ENCODE measurements at places on chromosomes 2 and 18. TPM values are rescaled to one million over a fixed set of nuclear protein-coding genes. Genes with fewer than 3 reads are reported as not detected.

- no peaks in the 10 kb centered on the region for H3K4me1 ChIP-seq
- H3K27ac ChIP-seq: no peak overlapping the region
- H3K27me3 ChIP-seq: no peaks in the 10 kb centered on the region
- no peaks in the 10 kb centered on the region for H3K36me3 ChIP-seq
- no peak for DNase-seq
Measured at GRCh38 chr2:58035352-58035751, 11.3 kb upstream of the VRK2 start.

GRCh38 chr18:13524811-13525210, 201.5 kb downstream of the FAM210A start:
- peaks cover 3% of the 10 kb centered on the region for H3K4me1 ChIP-seq
- H3K36me3 ChIP-seq: no peaks in the 10 kb centered on the region
- H3K27me3 ChIP-seq: no peaks in the 10 kb centered on the region
- no peak overlapping the region for H3K27ac ChIP-seq
- H3K4me3 ChIP-seq: no peak overlapping the region

ACTG2 gene
- 413 TPM for total RNA-seq

DNA sequence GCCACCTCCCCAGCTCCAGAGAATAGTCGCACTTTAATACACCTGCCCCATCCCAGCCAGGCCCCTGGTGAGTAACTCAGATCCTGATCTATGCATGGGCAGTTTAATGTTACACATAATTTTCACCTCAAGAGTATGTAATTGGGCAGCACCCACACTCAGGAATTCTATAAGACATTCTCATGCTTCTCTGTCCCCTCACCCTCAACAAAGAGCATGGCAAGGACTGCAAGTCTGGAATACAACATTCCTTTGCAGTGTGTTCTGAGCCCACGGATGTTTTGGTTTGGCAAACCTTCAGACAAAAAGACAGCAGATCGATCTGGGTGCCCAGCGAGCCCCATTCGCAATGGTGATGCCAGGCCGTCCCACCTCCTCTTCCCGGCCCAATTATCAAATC, 4.9 kb upstream of the SLC14A1 start:
- no peak overlapping the region for H3K27ac ChIP-seq
- H3K36me3 ChIP-seq: no peaks in the 10 kb centered on the region
- DNase-seq: no peak
- H3K27me3 ChIP-seq: no peaks in the 10 kb centered on the region
- no peak overlapping the region for H3K4me3 ChIP-seq

DNA sequence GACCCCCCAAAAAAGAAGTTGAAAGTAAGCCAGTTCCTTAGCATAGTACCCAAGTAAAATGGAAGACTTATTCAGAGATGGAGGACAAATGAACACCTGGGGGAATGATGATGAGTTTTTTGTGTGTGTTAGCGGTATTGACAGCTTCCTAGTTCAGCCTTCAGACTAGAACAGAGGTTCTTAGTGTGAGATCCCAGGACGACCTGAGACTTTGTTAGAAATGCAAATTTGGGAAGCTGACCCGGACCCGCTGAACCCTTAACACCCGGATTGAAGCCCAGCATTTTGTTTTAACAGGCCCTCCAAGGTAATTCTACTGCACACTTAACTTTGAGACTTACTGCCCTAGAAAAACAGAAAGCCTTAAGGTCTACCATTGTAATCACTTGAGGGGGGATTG, 20.3 kb downstream of the SPOPL start:
- H3K27me3 ChIP-seq: no peaks in the 10 kb centered on the region
- no peak overlapping the region for H3K27ac ChIP-seq
- no peaks in the 10 kb centered on the region for H3K36me3 ChIP-seq

- H3K36me3 ChIP-seq: no peaks in the 10 kb centered on the region
- no peak for DNase-seq
- H3K27me3 ChIP-seq: no peaks in the 10 kb centered on the region
Measured at GRCh38 chr2:203030991-203031390, 16.3 kb downstream of the NBEAL1 start.

LYPD1 gene
- not detected for total RNA-seq

SNORC gene
- total RNA-seq: not detected

VIT gene
- total RNA-seq: 56.5 TPM

- peaks cover 43% of the 10 kb centered on the region for H3K4me1 ChIP-seq
- no peaks in the 10 kb centered on the region for H3K36me3 ChIP-seq
- peak within 1 kb of the TSS; percentile 87 for H3K4me3 ChIP-seq
- no peak for DNase-seq
- peak within 1 kb of the TSS; percentile 97 for H3K27ac ChIP-seq
Measured at GRCh38 chr2:37324786-37325624, at the start of gene PRKD3. Gene PRKD3 (minus strand): TSS chr2:37324833. CDS start chr2:37316524, 8,309 bp downstream.

- no peaks in the 10 kb centered on the region for H3K36me3 ChIP-seq
- H3K27me3 ChIP-seq: no peaks in the 10 kb centered on the region
- H3K4me1 ChIP-seq: peaks cover 36% of the 10 kb centered on the region
- no peak for DNase-seq
- peak overlapping the region; percentile 92 for H3K27ac ChIP-seq
- no peak overlapping the region for H3K4me3 ChIP-seq
Measured at GRCh38 chr2:237449193-237449881, 35.4 kb upstream of the COL6A3 start.

DNA sequence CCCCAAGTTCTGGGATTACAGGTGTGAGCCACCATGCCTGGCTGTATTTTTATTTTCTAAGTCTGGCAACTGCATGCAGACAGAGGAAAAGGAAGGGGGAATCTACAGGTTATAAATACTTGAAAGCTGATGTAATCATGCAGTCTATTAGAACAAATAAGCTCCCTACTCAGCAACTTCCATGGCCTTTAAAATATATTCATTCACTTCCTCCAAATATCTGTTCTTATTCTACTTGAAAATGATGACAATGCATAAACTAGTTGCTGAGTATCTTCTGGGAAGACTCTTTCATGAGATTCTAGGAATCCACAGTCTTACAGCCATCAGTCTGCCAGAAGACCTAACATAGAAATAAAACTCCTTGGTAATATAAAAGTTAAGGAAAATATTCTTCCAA, 66.9 kb upstream of the NCKAP5 start:
- no peaks in the 10 kb centered on the region for H3K27me3 ChIP-seq
- no peak overlapping the region for H3K4me3 ChIP-seq
- no peaks in the 10 kb centered on the region for H3K36me3 ChIP-seq
- no peak for DNase-seq
- no peak overlapping the region for H3K27ac ChIP-seq
- peaks cover 12% of the 10 kb centered on the region for H3K4me1 ChIP-seq

CFAP65 gene
- not detected for total RNA-seq

AUP1 gene
- 124 TPM for total RNA-seq

DNA sequence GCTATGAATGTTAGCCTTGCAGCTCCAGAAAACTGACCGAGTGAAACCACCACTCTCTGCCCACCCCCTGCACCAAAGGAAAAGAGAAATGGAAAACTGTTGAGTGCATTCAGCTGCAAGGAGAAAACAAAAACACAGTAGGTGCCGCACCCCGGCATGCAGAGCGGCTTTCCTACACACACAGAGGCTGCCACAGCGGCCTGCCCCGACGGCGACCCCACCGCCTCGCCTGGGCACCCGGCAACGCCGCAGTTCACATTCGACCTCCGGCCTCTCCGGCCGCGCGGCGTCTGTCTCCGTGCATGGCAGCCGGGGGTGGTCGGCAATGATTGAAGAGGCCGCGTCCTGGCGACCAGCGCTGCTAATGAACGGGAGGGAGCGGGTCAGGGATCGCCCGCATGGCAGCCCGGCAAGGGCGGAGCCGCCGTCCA, 417.1 kb upstream of the SALL3 start:
- H3K4me3 ChIP-seq: no peak overlapping the region
- H3K36me3 ChIP-seq: no peaks in the 10 kb centered on the region
- H3K4me1 ChIP-seq: no peaks in the 10 kb centered on the region
- no peak for DNase-seq
- H3K27ac ChIP-seq: no peak overlapping the region
- H3K27me3 ChIP-seq: no peaks in the 10 kb centered on the region

DNA sequence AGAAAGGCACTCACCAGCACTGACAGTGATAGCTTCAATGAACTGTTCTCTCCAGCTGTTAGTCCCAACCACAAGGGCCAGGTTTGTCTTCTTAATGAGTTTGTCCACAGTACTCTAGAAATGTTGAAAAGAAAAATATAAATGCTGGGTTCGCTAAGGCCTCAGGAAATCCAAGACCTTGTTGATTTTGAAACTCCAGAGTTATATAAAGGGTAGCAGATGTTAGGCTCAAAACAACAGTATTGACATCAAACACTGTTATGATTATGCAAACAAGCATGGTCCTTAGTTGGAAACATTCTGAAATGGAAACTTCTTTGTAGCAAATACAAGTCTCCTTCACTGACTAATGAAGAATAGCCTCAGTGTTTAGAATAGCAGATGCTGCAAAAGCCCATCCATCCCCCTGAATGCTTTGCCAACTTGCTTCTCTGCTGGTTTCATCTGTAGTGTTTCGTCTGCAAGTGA, 291.1 kb downstream of the SLC8A1 start:
- no peaks in the 10 kb centered on the region for H3K36me3 ChIP-seq
- H3K27me3 ChIP-seq: no peaks in the 10 kb centered on the region
- no peaks in the 10 kb centered on the region for H3K4me1 ChIP-seq
- DNase-seq: no peak

DNA sequence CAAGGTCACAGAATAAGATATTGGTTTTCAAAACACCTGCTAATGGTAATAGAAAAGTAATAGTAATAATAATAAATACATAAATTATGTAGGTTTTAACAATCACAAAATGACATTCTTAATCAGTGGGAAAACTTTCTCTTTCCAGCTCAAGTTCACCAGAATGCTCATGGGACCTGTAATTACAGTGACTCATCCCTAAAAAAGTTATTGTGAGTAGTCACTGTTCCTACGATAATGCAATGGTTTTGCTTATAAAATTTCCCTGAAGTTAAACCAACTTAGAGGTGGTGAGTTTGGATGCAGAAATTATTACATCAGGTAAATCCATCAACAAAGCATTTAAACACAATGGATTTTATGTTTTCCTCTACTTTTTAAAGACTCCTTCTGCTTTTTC, 502.3 kb downstream of the PID1 start:
- no peak for DNase-seq
- no peaks in the 10 kb centered on the region for H3K27me3 ChIP-seq
- H3K4me3 ChIP-seq: no peak overlapping the region
- no peaks in the 10 kb centered on the region for H3K36me3 ChIP-seq
- peak overlapping the region; percentile 42 for H3K27ac ChIP-seq
- peaks cover 16% of the 10 kb centered on the region for H3K4me1 ChIP-seq

DNA sequence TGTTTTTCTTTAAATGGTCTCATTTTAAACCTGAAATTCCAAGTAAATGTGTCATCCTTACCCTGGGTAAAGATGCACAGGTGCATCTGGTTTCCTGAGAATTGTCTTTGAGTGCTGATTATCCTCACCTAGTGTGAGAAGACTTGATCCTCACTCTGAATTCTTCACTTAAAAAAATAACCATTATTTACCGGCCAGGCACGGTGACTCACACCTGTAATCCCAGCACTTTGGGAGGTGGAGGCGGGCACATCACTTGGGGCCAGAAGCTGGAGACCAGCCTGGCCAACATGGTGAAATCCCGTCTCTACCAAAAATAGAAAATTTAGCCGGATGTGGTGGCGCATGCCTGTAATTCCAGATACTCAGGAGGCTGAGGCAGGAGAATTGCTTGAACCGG, 9.9 kb upstream of the WNT6 start:
- no peak for DNase-seq
- H3K4me1 ChIP-seq: peaks cover 5% of the 10 kb centered on the region
- no peak overlapping the region for H3K4me3 ChIP-seq
- H3K27ac ChIP-seq: no peak overlapping the region
- H3K27me3 ChIP-seq: no peaks in the 10 kb centered on the region

GRCh38 chr2:38610851-38611801, 8.4 kb upstream of the HNRNPLL start:
- no peaks in the 10 kb centered on the region for H3K36me3 ChIP-seq
- no peak for DNase-seq
- H3K27me3 ChIP-seq: no peaks in the 10 kb centered on the region
- H3K4me1 ChIP-seq: no peaks in the 10 kb centered on the region
- no peak overlapping the region for H3K4me3 ChIP-seq

CD207 gene
- total RNA-seq: 2.5 TPM

COLEC12 gene
- total RNA-seq: 18.9 TPM

DNA sequence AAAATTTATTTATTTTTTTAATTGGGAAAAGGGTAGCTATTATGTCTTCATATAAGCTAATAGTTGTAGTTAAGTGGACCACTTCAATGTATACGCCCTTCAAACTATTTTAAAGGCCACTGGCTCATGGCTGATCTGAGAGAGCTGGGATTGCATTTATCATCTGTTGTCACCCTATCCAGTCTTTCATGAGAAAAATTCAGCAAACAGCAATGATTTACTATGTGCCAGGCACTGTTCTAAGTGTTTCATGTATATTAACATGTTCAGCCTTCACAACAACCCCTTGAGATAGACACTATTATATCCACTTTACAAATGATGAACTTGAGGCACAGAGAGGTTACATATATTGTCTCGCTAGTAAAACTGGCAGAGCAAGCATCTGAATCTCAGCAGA, 66.1 kb upstream of the ZNF397 start:
- H3K36me3 ChIP-seq: no peaks in the 10 kb centered on the region
- no peak for DNase-seq
- no peak overlapping the region for H3K4me3 ChIP-seq
- H3K27ac ChIP-seq: no peak overlapping the region

Data from vagina (tissue), 2 donors.